RWPE2 (cell line): ENCODE measurements at places on chromosomes 4 and X.

DNA sequence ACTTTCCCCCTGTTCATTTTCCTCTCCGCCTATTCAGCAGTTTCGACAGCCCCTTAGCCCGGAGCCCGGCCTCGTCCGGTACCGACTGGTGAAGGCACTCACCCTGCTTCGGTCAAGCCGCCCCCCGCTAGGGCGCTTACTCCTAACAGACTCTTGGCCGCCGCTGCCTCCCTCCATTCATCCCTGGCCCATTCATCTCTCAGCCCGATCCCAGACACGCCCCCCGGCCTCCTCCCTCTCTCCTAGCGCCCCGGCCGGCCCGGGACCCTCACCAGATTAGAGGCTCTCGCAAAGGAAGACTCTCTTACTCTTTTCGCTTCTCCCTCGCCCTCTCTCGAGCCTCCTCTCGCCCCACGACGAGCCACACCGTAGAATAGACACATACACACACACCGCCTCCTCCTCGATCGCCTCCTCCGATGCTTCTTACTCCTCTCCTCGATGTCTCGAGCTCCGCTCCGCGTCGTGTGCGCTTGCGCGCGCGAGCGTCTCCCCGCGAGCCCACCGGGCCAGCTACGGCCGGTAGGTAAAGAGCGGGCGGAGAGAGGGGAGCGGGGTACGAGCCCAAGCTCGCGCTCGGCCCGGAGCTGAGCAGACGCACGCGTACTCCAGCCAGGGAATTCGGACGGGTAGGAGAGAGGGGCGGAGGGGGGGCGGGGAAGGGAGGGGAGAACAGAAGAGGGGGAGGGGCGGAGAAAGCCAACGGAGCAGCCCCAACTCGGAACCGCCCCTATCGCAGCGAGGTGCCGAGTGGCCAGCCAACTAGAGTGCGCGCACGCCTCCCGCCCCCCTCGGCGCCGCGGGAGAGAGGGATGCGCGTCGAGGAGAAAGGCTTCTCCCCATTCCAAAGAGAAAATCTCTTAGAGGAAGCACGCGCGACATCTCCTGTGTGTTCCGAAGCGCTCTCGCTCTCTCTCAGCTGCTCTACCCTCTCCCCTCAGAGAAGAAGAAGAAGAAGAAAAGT lies at the start of gene WNK3:
WNK3 (minus strand) TSS at position 633 of the 964 bp plus-strand sequence.
- peak; percentile 80 for DNase-seq

- DNase-seq, result no peak
These were observed 132.1 kb upstream of the SLC4A4 start for GRCh38 chr4:71206763-71207162.

DNA sequence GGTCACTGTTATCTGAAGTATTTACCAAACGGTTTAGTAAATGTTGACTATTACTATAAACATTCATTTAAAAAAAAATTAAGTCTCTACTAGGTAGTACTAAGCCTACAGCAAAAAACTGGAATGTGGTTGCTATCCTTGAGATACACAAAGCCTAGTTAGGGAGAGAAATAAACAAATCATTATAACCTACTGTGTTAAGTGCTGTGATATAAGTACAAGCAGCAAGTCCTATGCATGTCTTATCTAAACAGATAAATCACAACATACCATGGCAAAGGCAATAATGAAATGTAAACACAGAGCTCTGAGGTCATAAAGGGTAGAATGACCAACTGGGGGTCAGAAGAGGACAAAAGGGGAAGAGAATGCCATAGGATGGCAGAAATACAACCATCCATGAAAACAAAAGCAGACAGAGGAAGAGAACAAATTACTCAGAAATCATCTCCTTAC lies 92.2 kb downstream of the RNF150 start:
- no peak for DNase-seq

- no peak for DNase-seq
These were observed 6.0 kb upstream of the ANXA3 start for GRCh38 chr4:78545275-78546246.

GRCh38 chr4:43224559-43224958 lies 332.0 kb downstream of the GRXCR1 start:
- DNase-seq, result no peak

DNA sequence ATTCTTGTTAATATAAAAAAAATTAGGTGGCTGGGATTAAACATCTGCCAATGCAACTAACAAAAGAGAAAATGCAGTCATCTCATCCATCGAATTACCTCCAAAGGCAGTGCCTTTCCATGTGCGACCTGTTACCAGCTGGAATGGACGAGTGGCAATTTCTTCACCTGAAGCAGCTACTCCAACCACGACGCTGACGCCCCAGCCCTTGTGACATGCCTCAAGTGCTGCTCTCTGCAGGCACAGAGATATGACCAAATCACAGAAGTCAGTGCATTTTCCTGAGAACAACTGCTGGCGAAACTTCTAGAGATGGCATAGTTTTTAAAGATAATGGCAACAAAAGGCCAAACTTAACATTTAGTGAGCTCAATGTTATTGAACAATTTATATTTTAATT lies 13.8 kb downstream of the ADH5 start:
- no peak for DNase-seq

DNA sequence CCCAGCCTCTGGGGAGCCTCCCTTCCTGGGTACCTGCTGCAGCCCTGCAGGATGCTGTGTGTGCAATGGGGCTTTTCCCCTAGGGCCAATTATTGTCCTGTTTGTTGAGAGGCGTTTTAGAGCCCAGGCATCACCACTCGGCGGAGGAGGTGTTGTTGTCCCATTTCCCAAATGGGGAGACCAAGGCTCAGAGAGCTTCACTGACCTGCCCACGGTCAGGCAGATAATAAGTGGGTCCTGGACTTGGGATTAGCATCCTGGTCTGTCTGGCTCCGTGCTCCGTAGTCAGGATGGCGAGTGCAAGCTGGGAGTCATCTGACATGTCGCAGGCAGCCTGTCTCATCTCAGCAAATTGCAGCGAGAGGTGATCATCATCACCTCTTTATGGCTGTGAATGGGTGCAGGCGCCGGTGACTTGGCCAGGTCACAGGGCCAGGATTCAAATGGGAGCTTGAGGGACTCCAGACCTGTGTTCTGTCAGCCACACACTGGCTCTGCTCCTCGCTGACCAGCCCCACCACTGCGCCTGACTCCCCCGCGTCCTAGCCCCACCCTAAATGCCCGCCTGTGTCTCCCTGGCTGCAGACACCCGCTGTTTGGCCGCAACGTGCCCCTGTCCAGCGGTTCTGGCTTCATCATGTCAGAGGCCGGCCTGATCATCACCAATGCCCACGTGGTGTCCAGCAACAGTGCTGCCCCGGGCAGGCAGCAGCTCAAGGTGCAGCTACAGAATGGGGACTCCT lies 16.6 kb downstream of the HTRA3 start:
- DNase-seq, result no peak

GRCh38 chr4:98448908-98449307 lies 187.7 kb downstream of the RAP1GDS1 start:
- DNase-seq, result no peak

GRCh38 chr4:24234288-24234848 lies 344.5 kb upstream of the PPARGC1A start:
- DNase-seq, result no peak

GRCh38 chr4:186885289-186885688 lies 161.6 kb upstream of the FAT1 start:
- DNase-seq, result no peak

DNA sequence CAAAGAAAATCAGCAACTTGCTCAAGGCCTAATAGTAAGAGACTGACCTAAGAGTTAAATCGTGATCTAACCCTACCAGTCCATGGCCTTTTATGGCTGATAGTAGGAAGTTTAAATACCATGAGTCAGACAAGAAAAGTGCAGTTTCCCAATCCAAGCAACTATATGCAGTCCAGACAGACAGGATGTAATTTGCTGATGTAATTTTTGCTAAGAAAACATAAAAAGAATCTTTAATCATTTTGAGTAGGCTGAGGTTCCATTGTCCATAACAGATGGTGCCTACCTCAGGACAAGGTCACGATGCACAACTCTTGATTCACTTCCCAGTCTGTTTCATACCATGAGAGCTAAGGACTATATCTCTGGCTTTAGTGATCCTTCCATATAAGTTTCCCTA lies 317.5 kb upstream of the GRIA3 start:
- DNase-seq, result no peak

GRCh38 chr4:86185659-86186058 lies 174.2 kb downstream of the MAPK10 start:
- DNase-seq, result no peak

DNA sequence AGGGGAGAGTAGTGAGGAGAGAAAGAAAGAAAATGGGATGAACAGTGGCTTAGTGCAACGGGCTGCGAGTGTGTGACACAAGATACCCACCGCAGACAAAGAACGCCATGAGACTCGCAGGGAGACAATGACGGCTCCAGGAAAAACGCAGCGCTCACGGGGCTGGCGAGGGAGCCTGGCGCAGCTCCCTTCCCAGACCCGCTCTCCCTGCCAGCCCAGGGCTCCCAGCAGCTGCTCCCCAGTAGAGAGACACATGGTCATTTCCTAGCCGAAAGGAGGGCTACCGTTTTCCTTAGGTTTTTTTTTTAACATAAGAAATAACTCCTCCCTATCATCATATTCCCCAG lies 149.5 kb downstream of the MAML3 start:
- no peak for DNase-seq

DNA sequence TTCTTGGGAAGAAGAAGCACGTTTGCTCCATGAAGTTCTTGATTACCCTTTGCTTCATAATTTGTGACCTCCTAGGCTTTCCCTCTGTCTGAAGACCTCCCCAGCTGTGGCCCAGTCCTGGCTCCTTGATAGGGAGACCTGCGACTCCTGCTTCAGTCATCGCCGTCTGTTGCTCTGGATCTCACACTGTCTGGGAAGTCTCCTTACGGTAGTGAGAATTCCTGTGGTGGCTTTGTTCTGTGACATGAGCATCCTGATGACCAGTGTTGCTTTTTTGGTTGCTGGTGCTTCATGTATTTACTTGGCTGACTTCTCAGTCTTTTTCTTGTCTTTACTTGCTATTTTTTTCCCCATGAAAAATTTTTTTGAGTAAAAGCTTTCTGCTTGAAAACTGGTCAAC lies 44.2 kb downstream of the JADE1 start:
- DNase-seq, result no peak

- no peak for DNase-seq
These were observed 27.3 kb downstream of the CT45A1 start for GRCh38 chrX:135740681-135741149.

GRCh38 chr4:114684462-114684861 lies 85.9 kb downstream of the UGT8 start:
- no peak for DNase-seq

- DNase-seq, result no peak
These were observed 5.6 kb downstream of the TMEM255A start for GRCh38 chrX:120305531-120306141.

- DNase-seq, result no peak
These were observed 31.2 kb upstream of the TMEM184C start for GRCh38 chr4:147586032-147586431.

DNA sequence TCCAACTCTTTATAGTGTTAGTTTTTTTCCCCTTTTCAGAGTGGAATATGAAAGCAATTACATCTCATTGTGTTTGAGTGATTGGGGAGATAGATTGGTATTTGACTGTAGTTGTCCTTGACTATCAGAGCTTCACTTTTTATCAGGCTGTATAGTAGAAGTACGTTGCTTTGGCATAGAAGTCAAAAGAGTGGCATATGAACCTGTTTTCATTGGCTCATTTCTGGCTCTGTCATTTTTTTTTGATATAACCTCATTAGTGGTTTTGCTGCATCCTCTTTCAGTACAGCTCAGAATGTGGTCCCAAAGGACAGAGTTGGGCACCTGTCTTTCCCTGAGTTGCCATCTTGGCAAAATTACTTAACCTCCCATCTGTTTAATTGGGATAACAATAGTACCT lies 1.4 kb downstream of the TMA16 start:
- no peak for DNase-seq

DNA sequence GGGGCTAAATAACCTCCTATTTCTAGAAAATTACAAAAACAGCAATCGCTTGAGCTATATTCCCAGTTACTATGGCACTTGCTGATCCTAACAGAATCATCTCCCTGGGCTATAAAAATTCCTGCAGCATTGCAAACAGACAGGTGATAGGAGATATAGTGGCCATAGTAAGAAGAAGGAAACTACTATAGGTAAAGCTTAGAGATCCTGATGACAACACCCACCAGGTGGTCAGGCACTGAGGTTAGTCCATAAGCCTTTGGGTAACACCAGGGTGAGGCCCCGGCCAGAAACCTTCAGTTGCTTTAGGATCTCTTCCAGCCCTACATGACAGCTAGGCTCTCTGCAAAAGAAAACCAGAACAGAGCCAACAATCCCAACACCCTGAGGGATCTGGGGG lies 197.9 kb upstream of the PPP1R2C start:
- no peak for DNase-seq

GRCh38 chrX:141405853-141406492 lies 163.7 kb upstream of the SPANXC start:
- peak; percentile 37 for DNase-seq

- DNase-seq, result no peak
These were observed 96.1 kb downstream of the AFF1 start for GRCh38 chr4:87030755-87031441.

DNA sequence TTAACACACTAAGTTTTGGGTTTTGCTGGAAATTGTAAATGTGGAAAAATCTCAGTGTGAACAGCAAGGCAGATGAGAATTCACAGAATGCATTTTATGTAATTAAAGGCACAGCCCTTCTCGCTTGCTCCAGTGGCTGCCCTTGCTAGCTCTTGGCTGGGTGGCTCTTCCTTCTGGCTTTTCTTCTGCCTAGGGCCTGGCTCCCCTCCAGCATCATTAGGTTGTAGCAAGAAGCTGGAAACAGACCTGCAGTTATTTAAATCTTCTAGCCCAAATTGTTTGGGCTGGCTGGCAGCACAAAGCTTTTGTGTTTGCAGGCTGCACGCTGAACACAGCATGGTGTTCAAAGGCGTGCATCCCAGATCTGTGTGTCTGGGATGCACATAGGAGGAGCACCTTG lies 56.5 kb downstream of the LIMCH1 start:
- DNase-seq, result no peak

- no peak for DNase-seq
These were observed 7.2 kb downstream of the PDHA1 start for GRCh38 chrX:19350941-19351384.

DNA sequence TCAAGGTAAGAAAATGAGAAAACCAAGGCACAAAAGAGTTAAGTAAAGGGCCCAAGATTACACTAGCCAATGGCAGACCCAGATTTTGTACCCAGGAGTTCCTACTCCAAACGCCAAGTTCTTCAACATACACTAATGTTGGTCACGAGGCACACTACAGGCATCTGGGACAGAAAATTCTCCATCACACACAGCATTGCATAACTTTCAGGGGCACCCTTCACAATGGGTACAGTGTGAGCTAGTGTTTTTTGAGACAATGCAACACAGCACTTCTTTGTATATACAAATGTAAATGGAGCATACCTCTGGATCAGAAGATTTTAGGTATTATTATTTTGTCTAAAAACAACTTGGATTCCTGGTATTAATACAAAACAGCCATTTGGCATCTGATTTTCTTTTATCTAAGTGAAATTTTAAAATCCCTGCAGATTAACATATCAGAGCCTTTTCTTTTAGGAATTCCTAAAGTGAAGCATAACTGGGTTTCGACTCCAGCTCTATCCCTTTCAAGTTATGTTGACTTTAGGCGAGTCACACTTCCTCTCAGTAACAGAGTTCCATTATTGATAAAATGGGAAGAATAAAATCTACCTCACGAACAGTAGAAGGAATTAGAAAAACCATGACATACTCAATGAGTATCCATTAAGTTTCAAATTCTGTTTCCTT lies 41.1 kb downstream of the ADGRA3 start:
- no peak for DNase-seq
